ENCODE measurements at places on chromosomes 2 and 18. TPM values are rescaled to one million over a fixed set of nuclear protein-coding genes. Genes with fewer than 3 reads are reported as not detected.
A peak's percentile ranks its signal among the peaks of the same experiment; 100 is the strongest.

The OST4 gene
- total RNA-seq, result 198 TPM

The TRIM54 gene
- 0.31 TPM for total RNA-seq

The ANKRD30B gene
- total RNA-seq, result 17.2 TPM

The VWA3B gene
- total RNA-seq, result 0.80 TPM

The MROH2A gene
- total RNA-seq, result not detected

The DSC3 gene
- 2.9 TPM for total RNA-seq

DNA sequence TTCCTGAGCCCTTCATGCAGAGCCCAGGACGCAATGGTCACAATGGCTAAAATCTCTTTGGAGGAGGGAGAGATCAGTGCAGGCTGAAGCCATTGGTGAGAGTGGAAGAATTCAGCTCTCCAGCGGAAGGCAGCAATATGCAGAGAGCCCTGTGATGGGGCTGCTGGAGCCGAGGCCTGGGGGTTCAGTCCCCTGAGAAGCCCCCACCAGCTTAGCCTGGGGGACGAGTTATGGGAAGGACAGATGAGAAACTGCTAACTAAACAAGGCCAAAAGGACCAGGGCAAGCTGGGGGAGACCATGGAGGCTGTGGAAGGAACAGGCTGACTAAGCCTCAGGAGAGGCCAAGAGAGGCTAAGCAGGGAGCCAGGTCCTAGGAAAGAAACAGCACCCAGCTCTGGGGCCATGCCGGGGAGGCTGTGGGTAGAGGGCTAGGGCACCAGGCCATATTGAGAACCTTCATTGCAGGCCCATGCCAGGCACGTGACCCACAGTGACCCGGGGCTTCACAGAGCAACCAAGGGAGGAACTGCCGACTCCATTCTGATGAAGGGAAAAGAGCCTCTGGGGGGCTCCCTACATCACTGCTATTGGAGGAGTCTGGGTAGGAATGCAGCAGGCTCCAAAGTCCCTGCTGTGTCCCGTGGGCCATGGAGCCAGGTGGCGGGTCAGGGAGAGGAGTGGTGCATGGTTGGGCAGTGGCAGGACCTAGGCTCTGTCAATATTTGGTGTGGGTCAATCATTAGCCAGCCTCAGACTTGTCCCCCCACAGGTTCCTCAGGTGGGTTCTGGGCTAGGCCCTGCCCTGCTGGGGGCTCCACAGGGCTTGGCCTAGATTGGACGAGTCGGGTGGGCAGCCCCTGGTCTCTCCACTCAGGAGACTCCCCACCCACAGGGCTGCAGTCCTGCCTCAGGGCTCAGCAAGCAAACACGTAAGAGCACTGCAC is 19.8 kb downstream of the PROC start:
- no peak for DNase-seq

DNA sequence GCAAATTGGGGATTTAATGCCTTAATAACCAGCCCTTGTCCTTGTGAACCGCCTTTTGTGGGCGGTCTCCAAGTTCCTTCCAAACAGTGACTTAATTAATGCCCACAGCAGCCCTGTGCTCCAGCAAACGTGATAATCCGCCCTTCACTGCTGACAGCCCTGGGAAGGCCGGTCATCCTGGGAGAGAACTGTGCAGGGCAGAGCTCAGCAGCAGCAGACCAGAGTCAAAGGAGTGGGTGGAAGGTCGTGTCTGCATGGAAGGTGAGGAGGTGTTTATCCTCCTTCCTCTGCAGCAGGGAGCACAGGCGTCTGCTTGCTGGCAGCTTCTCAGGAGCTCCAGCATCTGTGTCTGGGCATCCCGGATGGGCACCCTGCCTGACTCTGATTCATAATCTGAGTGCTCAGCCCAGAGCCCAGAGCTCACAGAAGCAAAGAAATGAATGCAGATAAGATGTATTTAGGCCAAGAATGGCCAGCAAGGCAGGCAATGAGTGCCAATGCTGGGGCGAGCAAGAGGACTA is 270.0 kb upstream of the PXDN start:
- DNase-seq, result peak; percentile 60

GRCh38 chr2:95158891-95159619 is 593 bp downstream of the ZNF514 start:
- peak; percentile 70 for DNase-seq

DNA sequence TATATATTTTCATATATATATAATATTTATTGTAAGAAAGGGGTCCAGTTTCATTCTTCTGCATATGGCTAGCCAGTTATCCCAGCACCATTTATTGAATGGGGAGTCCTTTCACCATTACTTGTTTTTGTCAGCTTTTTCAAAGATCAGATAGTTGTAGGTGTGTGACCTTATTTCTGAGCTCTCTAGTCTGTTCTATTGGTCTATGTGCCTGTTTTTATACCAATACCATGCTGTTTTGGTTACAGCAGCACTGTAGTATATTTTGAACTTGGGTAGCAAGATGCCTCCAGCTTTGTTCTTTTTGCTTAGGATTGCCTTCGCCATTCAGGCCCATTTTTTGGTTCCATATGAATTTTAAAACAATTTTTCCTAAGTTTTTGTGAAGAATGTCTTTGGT is 320.1 kb downstream of the CDH2 start:
- no peak for DNase-seq

DNA sequence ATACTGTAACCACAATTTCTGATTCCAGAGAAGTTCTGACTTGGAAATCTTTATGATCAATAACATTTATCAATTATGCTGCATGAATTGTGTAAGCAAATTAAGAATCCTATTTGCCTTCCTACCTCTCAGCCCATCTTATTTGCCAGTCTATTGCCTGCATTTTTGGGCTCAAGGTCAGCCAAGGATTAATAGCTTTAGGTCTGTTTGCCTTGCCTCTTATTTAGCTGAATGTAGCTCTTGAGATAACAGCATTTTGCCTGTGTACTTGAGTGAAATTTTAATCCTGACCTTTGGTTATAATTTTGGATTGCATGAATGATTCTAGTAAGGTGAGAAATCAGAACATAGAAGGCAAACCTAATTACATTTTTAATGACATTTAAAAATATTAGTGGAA is 51.2 kb downstream of the MYO3B start:
- no peak for DNase-seq

- DNase-seq, result no peak
These were observed 76.9 kb upstream of the PMAIP1 start for GRCh38 chr18:59822612-59823550.

DNA sequence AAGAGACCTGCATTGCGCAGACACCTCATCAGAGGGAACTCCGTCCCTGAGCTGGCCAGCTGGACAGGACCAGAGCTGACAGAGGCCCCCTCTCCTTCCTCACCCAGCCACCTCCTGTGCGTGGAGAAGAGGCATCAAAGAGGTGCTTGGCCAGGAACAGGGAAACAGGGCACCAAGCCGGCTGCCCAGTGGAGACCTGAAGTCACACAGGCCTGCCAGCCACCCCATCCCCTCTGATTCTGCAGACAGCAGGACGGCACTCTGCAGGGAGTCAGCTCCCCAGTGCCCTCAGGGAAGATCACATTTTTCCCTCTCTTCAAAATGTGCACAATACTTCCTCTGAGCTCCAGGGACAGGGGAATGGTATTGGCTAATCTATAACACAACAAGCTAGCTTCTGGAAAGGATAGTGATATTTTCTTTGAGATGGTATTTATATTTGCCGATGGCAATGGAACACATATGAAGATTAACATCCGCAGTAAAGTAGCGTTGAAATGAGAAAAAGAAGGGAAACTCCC is 30.5 kb downstream of the SLC1A4 start:
- DNase-seq, result no peak

GRCh38 chr2:222912117-222912516 is 51.3 kb downstream of the ACSL3 start:
- no peak for DNase-seq

Data from sciatic nerve (tissue), 2 donors.